ENCODE measurements at places on chromosomes 1 and 21.

GRCh38 chr21:34535886-34536285 lies 23.9 kb upstream of the KCNE1 start:
- no peak for DNase-seq

DNA sequence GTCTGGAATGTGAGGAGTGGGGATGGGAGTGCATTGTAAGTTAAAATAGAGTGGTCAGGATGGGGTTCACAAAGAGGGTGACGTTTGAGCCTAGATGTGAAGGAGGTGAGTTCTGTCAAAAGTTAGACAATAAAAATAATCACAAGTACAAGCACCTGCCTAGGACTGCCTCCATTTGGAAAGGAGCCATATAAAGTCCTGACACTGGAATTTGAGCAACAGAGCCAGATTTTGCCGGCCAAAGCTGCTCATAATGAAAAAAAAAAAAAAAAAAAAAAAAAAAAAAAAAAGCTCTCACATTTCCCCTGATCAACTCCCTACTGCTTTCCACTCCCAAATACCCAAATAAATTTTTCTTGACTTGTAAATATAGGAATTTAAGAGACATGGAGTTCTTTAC lies 4.1 kb downstream of the PALMD start:
- no peak for DNase-seq

DNA sequence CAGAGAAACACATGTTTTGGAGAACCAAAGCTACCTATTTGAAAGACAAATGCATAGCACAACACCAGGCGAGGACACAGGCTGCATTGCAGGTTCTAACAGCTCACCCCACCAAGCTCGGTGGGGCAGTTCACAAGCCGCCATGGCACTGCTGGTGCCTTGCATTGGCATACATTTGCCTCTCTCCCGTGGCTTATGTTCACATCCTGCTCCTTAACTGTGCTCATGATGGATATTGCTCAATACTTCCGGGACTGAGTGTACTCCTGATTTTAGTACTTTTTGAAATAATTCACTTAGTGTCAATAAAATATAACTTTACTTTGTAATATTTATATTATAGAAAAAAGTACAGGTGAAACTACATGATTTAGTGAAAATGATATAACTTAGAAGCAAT lies 1187.4 kb upstream of the NCAM2 start:
- no peak for DNase-seq

GRCh38 chr1:187433598-187433997 lies 604.8 kb downstream of the PLA2G4A start:
- DNase-seq: no peak

GRCh38 chr21:36306872-36307534 lies 13.0 kb upstream of the MORC3 start:
- no peak for DNase-seq

- no peak for DNase-seq
Measured at GRCh38 chr1:107263291-107263915, 122.6 kb downstream of the NTNG1 start.

DNA sequence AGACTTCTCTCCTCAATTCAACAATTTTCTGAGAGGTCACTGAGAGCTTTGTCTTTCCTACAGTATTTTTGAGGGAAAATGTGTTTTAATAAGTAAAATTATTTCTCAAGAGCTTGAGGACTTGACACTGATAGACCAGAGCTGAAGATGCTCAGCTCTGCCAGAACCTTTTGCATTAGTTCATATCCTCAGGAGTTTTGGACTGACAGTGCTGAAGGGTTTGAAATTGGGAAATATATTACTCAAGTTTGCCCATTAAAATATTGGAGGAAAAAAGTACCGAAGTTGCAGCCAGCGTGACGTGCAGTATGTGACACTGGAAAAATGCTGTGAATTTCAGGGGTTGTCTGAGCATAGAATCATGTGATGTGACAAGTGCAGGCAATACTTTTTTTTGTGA lies 346.6 kb upstream of the DPYD start:
- DNase-seq: no peak

- DNase-seq: no peak
Measured at GRCh38 chr21:16076465-16076864, 346.7 kb downstream of the USP25 start.

- DNase-seq: no peak
Measured at GRCh38 chr1:183609759-183610452, 19.6 kb upstream of the NCF2 start.

- DNase-seq: no peak
Measured at GRCh38 chr1:174967845-174968705, 31.7 kb upstream of the CACYBP start.

DNA sequence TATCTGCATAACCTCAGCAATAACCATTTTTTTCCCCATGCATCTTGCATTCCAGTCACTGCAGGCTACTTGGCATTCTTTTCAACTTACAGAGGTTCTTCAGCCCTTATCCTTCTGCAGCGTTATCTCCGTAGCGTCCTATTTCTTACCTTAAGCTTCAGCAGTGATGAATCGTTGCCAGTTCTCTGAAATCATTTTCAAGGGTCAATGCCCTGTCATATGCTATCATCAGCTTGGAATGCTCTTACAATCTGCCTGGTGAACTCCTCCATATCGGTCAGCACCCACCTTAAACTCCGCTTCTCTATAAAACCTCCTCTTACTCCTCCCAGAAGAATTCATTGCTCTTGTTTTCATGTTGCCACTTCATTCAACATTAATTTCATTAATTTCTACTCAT lies 105.1 kb upstream of the DPH5 start:
- DNase-seq: no peak

GRCh38 chr1:93728480-93729131 lies 47.0 kb upstream of the BCAR3 start:
- DNase-seq: no peak

DNA sequence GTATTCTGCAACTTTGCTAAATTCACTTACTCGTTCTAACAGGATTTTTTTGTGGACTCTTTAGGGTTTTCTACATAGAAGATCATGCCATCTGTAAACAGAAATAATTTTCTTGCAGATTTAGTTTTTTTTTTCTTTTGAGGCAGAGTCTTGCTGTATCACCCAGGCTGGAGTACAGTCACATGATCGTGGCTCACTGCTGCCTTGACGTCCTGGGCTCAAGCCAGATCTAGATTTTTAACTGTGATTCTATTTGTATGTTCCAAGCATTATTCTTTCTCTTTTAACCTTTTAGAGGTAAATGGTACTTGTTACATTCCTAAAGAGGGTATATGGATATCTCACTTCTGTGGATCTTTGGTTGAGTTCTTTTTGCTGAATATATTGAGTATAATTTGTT lies 18.6 kb downstream of the FABP3 start:
- DNase-seq: peak; percentile 53

- no peak for DNase-seq
Measured at GRCh38 chr1:207702317-207702716, 49.5 kb upstream of the CD46 start.

DNA sequence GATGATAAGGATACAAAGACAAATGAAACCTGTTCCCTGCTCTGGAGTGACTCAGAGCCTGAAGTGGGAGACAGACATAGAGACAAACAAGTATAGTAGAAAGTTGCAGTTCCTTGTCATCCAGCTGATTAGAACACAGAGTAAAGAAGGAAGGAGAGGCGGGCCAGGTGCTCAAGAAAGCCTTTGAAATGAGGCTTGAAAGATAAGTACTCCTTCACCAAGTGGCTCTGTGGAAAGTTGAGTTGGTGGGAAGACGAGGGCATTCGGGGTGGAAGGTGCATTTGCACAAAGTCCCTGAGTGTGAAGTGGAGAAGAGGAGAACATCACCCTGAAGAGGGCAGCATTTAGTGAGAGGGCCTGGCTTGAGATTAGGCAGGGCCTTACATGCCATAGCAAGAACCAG lies 17.0 kb downstream of the MARK1 start:
- peak; percentile 3 for DNase-seq

DNA sequence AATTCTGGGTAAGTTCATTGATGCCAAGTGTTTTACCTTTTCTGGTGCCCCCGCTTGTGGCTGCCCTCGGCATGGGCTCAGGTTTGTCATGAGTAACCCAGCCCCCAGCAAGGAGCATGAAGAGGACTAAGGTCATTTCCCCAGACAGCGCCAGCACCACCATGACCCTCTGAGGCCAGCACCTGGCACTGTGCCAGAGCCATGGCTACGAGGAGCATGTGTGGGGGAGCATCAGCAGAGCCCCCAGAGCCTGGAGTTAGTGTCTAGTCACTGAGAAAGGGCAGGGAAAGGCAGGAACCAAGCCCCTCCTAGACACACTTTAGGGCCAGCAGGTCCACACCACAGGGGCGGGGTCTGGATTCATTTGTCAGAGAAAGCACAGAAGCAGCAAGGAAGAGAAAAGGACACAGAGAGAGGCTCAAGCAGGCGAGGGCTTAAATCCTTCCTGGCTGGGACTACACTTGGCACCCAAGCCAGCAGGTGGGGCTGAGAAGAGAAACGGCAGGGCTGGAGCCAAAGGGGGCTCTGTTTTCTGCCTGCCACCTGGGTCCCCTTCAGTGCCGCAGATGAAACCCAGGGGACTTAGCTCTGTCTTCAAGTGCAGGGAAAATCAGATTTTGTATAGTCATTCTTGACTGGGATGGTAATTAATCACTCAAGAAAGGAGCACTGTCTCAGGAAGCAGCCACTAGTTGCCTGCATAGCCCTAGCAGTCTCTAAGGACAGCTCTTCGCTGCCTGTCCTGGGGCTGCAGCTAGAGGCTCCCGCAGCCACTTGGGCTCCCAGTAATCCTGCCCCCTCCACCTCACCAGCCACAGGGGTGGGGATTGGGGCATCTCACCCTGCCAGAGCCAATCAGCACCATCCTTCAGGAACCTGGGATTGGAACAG lies 79.6 kb upstream of the ZC3H12A start:
- DNase-seq: no peak

DNA sequence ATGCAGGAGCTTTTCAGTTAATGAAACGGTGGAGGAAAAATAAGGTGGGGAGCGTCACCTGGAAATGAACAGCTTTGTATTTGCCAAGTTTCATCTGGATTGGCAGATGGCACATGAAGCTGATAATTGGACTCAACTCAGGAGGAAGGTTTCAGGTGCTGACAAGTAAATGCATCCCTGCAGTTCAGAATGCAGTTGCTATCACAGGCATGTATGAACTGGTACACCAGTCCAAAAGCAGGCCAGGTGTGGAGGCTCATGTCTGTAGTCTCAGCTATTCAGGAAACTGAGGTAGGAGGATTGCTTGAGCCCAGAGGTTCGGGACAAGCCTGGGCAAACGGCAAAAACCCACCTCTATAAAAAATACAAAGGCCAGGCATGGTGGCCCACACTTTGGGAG lies 15.5 kb downstream of the DEGS1 start:
- DNase-seq: no peak

All from hematopoietic multipotent progenitor cell treated with erythropoietin and hydrocortisone succinate and interleukin-3 and kit ligand, for 8 days (in vitro differentiated cells).